Coronary artery (tissue), 2 donors: ENCODE measurements at places on chromosomes 2 and 18.
A peak's percentile ranks its signal among the peaks of the same experiment; 100 is the strongest.

DNA sequence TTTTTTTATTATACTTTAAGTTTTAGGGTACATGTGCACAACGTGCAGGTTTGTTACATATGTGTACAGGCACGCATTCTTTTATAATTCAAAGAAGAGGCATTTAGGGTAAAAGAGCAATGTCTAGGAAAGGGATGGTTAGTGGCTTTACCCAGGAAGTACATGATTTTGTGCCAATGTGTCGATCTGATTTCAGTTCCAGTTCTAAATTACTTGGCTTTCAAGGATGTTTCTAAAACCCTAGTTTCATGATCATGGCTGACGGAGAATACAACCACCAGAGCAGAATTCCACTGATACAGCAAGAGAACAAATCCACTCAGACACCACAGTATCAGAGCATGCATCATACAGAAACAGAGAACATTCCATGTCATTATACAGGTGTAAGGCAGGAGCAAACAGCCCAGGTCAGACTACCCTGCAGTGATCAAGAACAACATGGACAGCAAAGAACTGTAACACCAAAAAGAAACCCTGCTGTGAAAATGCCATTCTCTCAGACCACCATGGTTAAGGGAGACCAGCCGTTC is 116.7 kb upstream of the STK17B start:
- DNase-seq, result no peak

DNA sequence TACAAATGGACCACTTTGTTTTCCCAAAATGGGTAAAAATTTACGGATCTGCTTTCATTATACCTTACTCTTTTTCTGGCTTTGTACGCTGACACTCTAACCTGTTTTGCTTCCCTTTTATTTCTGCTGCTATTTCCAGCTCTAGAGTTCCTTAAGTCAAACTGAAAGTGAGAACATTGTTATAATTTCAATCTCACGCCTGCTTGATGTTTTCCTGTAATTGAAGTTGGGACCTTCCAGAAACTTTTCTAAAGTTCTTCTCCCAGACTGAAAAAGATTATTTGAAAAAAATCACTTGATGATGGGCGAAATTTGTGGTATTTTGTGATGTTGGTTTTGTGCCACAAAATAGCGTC is 1.8 kb downstream of the GLS start:
- DNase-seq, result no peak

DNA sequence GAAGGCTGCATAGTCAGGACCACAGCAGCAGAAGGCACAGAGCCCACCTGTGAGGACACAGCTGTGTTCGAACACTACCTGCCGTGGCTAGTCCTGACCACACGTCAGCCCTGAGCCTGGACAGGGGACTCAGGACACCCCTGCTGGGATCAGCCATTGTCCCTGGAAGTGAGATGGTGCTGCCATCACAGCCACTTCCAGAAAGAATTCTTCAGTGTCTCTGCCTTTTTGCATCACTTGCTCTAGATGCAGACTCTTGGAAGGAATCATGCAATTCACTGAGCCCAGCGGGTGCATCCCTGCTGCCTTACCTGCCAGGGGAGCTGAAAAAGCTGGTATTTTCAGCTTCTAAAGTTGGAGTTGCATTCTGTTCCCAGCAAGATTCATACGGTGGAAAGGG is 49.3 kb downstream of the LAMA3 start:
- DNase-seq, result no peak

DNA sequence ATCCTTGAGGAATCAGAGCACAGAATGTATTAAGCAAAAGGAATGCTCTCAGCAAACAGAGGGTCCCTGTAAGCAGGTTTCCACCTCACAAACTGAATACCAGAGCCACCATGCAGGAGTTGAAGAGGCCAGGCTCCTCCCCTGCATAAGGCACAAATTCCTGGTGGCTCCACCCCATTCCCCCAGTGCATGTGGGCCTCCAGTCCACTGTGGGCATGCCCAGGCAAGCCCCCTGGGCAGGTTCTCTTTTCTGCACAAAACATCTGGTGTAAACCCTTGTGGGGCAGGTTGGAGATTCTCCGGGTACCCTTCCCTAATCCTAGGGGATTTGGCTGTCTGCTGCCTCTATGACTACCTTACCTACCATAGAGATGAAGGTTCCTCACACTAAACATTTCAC is 166.5 kb downstream of the PTPRM start:
- no peak for DNase-seq

DNA sequence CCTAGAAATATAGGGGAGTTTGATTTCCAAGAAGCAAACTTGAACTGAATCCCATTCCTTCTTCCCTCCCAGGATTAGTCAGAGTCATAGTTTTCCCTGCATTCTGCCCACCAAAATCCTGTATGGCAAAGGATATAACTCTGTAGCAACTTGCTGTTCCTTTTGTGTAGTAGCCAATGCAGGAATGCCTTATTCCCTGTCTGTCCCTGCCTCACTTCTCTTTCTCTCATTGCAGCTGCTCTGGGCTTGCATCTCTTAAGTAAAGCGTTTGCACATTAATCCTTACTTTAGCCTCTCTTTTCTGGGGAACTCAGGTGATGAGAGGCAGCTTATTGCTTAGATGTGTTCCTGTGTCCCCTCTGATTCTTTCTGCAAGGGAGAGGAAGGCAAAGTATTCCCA is 333.1 kb upstream of the VWC2L start:
- no peak for DNase-seq

DNA sequence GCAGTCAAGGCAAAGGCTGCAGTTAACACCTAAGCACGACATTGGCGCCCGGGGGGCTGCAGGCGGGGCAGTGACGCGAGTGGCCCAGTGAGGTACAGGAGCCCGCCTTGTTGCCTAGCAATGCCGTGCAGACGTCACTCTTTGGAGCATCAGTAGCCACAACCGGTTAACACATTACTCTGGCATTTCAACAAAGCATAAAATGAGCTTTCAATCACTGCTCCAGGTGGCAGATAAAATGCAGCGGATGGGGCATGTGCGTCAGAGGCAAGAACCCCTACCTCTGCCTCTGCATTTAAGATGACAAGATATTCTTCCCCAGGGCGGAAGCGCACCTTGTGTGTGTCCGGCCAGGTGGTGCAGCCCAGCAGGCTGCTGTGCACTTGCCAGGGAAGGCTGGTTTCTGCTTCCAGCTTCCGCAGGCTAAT is 139.4 kb downstream of the MTCL1 start:
- no peak for DNase-seq

GRCh38 chr18:34548973-34549294 is 161.2 kb upstream of the DTNA start:
- DNase-seq, result no peak

DNA sequence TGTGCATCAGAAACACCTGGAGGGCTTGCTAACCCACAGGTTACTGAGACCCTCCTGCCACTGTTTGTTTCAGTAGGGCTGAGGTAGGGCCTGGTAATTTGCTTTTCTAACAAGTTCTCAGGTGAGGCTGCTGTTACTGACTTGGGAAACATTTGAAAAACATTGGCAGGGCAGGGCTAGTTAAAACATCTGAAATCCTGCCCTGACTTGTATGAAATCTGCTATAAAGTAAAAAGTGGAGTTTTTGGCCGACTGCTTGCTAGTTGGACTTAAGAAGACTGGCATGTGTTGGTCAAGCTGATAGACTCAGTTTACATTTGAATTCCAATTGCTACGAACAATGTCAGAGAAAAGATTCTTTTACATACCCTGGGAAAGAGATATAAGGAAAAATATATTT is 111.6 kb upstream of the DLX2 start:
- DNase-seq, result no peak

GRCh38 chr2:175575346-175576258 is 394.1 kb upstream of the ATP5MC3 start:
- no peak for DNase-seq

DNA sequence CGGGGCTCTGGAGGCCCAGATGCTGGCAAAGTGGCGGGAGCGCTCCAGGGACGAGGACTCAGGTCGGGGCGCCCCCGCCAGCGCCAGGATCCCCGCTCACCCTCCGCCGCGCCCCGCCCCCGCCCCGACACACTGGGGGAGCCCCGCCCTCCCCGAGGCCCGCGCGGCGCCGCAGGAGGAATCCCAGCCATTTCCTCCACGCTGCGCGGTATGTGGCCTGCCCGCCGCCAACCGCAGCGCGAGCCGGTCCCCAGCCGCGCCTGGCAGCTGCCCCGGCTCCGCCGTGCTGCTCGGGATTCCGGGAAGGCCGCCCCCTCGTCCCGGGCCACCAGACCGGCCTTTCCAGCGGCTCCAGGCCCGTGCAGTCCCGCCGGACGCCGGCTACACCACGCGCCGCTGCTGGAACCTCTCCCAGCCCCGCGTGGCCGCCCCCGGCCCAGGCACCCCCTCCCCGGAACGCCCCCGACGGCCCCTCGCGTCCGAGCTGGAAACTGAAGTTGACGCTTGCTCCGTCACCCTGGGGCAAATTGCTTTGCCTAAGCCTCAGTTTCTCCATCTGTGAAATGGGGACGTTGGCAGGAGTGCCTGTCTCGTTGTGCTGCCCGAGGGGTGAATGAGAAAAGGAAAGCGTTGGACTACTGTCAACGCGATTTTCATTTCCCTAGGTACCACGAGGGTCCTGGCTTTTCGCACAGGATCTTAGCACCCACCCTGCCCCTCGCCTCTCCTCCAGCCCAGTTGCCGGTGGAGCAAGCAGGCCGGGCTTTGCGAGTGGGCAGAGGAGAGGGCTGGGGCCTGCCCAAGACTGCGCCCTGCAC is 53.6 kb downstream of the PKDCC start:
- peak; percentile 87 for DNase-seq

DNA sequence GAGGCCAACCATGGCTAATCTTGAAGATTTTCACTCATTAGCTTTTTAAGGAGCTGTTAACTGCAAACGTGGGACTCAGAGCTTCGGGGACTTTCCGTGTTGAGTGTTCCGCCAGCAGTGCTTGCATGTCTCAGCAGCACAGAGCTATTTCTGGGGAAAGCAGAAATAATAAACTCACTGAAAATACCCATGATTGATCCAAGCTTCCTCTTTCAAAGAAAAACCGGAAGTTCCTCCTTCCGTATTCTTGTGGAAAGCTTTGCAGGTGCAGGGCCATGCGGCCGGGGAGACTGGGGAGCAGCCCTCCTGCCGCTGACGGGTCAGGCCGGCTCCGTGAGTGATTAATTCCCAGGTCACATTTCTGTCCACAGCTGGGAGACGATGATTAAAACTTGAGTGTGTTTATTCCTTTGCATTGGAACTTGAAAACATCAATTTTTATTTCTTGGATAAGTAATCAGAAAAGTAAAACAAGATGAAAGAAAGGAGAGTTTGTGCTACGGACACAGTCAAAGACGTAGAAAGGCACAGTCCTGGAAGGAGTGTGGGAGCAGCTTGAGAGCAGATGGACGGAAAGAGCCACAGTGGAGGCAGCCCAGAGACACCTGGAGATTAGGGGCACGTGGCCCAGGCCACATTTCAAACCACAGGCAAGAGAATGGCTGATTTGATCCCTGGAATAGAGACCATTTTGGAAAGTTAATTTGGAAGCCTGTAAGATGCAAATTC is 54.2 kb upstream of the CTDP1 start:
- no peak for DNase-seq

DNA sequence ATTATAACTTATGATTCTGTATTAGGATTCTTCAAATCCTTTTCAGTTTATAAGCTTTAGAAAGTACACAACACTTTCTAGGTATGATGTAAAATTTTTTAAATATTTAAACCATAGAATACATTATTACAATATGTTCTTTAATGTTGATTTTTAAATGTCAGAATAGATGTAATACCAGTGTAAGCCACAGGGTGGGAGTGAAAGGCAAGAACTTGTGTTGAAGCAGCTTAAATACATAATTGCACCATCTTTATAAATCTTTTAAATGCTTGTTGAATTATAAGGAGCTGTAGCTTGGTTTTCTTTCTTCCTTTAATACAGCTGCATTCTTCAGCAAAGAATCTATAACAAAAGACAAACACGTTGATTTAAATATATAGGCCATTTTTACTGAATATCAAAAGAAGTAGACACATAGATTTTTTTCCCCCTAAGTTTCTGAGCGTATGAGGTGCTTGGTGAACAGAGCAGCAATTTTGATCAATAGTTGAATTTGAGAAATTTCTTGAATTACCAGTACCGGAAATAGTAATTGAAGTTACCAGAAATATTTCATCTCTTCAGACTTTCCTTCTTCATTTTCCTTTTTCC is 63.0 kb downstream of the TANK start:
- DNase-seq, result no peak

- no peak for DNase-seq
Observed at GRCh38 chr2:237858294-237859081, 935 bp upstream of the RAMP1 start.

DNA sequence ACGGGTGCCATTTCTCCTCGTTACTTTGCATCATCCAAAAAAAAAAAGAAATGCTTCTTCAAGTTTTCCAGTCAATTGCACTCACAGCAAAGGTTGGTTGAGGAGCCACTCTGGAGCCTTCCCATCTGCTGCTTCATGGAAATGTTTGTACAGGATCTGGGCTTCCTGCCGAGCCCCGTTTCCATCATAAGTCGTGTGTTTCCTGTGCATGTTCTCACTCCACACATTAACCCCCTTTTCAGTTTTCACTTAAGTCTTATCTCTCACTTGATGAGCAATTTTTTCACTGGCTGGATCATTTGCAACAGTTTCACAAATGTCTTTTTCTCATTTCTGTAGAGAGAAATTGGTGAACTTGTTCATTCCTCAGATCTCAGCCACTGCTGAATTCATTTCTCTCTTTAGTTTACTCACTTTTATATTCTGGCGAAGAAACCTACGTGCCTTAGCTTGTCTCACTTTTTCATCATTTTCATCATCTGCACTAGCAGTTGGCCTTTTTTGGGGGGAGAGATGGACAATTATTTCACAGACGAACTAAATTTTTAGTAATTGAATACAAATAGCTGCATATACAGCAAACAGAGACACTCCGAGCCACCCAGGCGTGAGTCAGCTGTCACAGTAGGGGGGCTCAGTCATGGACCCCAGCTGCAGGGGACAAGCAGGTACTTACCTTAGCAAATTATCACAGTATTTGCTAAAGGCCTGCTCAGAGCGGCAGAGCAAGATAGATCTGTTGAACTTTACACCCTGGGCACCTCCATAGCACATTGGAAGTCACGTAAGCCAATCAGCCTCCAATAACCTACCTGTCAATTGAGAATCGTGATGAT is 750.8 kb upstream of the ID2 start:
- no peak for DNase-seq

GRCh38 chr18:74898965-74899364 is 301.3 kb downstream of the ZNF407 start:
- no peak for DNase-seq

- peak; percentile 74 for DNase-seq
Observed at GRCh38 chr2:20599861-20600461, 50.9 kb downstream of the HS1BP3 start.

- no peak for DNase-seq
Observed at GRCh38 chr2:207688597-207688996, 22.8 kb upstream of the CCNYL1 start.

DNA sequence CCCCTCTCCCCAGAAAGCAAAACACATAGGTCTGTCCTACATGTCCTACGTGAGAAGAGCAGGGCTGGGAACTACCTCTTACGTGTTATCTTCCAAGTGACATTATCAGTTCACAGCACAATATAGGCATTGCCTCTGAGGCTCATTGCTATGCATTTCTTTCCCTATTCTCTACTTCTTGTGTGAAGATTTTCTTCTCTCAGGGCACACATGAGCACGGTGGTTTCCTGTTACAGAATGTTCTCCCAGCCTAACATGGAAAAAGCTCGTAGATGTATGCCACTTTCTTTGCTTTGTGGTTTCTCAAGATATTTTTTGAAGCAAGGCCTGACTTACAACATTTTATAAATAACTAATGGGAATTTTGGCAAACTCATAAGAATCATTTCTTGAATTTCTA is 19.4 kb upstream of the DSC3 start:
- no peak for DNase-seq
